Stimulated activated CD4-positive, alpha-beta T cell treated with anti-CD3 and anti-CD28 coated beads, Interleukin-1b, Interleukin-23, amount 100 ng/mL, for 1 hour (primary cell): ENCODE measurements at places on chromosomes 7 and 10.

DNA sequence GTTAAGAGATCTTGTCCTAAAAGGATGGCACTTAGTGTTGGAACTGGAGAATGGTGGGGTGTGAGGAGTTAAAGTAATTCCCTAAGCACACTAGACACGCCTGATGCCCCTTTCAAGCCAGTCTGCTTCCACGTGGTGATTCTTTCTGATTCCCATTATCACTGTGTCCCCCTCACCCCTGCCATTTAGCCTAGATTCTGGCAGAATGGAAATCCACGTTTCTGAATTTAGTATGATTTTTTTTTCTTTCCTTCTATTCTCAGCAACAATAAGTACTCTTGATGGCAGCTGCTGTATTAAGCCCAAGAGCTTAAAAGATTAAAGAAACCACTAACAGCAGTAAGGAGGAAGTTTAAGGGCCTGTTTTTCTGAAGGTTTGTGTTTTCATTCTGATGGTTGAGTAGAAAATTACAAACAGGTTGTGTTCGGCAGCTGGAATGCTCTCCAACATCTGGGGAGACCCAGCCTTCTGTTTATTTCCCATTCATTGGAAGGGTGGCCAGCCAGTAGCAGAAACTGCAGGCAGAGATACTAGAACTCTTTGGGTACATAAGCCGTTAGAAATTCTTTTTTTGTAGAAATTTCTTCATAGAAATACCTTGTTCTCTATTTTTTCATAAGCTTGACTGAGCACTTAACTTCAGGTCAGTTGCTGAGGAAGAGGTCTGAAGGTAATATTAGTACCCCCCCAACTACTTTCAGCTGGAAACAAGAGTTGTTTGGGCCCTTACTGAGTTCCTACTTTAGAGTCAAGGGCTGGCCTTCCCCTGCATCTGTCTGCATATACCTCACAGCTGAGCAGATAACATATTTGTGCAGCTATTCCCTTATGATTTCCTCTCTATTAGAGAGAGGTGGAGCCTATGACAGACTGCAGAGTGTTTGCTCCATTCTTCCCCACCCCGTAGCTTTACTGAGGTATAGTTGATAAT is 355.1 kb downstream of the AUTS2 start:
- no peak for DNase-seq

DNA sequence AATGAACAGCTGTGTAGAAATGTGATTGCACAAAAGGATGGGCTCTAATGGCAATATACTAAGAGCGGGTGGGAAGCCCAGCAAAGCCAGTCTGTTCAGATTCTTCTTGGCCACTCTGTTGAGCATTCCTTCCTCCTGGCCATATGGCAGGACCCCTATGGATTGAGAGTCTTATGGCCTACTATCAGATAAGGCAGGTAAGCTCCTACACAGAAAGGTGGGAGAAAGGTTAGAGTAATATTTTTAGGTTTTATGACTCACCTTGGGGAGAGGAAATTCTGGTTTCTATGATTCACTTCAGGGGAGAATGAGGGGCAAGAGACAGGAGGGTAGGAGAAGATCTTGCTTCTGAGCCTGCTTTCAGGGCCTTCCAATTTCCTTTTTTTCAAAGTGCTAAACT is 15.1 kb upstream of the AKR1B10 start:
- DNase-seq, result no peak

DNA sequence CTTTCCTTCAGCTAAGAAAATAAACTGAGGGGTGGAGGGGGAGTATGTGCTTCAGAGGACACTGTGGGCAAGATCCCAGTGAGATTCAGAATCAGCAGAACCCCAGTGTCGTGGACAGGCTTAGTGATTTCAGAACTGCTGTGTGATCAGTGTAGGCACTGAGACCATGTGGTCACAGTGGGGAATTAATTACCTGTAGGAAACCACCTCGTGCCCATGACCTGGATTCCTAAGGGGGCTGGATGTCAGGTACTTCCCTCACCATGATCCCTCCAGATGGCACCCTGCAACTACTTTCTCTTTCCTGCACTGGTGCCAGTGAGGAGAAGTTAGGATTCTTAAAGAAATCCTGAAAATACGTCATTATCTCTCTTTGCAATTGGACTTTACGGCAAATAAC is 64.4 kb downstream of the HBP1 start:
- DNase-seq, result no peak

GRCh38 chr10:108180878-108181277 is 1016.4 kb upstream of the SORCS1 start:
- DNase-seq, result no peak

DNA sequence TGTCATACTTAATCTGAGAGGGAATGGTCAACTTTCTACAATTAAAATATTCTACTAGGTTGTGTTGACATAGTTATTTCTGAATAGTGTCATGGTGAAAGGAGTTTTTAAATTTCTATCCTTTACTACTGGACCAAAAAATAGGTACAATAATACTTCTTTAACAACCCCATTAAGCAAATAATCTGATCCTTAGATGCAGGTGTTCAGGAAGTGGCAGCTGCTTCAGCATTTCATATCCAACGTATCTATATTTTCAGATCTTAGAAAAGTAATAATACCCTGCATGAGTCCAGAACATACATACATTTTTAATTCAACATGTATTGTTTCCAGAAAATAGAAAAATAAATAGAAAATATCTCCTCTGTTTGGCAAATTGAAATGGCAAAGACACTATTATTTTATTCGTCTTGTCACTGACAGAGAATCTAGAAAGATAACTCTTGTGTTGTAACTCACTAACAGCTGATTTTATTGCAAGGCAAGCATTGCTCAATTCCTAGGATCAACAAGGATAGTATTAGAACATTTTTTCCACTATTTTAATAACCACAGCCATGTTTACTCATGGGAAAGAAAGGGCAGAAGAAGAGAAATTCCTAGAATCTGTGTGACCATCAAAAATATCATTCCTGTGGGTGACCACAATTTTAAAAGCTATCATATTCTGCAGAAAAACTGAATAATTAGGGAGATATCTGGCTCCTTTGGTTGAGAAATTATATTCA is 159.3 kb upstream of the CNTNAP2 start:
- no peak for DNase-seq

GRCh38 chr7:98091523-98091922 is 15.1 kb upstream of the LMTK2 start:
- no peak for DNase-seq

DNA sequence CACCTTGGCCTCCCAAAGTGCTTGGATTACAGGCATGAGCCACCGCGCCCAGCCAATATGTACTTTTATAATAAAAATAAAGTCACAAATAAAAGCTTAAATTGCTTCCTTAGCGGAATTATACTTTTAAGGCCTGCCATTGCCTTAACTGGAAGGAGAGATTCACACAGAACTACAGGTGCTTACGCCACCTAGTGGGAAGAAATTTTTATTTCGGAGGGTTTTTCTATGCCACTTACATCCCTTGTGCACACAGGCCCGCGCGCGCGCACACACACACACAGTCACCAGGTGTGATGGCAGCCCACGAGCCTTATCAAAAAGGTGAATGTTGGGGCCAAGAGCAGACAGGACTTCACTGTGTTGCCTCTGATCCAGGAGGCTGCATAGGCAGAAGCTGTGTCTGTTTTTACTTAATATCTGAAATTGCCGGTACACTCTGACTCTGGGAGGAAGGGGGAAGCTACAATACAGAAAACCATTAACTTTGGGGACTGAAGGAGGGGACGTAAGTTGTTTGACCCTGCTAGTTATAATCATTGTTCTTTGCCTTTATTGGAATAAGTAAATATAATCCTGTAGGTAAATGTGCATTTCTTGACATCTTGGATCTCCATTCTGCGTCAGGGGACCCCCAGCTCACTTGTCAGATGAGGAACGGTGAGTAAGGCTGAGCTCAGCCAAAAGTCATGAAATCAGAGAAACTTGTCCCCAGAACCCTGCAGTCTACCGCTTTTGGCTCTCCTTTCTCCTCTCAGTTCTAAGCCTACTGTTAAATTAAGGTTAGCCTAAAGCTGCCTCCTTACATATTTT is 87.1 kb downstream of the SLC16A9 start:
- DNase-seq, result no peak

- no peak for DNase-seq
These were observed 46.1 kb downstream of the CAMK2B start for GRCh38 chr7:44279286-44279685.

- DNase-seq, result no peak
These were observed 71.4 kb downstream of the ITGB8 start for GRCh38 chr7:20401861-20402746.
